ENCODE measurements at places on chromosomes 1 and 21.

DNA sequence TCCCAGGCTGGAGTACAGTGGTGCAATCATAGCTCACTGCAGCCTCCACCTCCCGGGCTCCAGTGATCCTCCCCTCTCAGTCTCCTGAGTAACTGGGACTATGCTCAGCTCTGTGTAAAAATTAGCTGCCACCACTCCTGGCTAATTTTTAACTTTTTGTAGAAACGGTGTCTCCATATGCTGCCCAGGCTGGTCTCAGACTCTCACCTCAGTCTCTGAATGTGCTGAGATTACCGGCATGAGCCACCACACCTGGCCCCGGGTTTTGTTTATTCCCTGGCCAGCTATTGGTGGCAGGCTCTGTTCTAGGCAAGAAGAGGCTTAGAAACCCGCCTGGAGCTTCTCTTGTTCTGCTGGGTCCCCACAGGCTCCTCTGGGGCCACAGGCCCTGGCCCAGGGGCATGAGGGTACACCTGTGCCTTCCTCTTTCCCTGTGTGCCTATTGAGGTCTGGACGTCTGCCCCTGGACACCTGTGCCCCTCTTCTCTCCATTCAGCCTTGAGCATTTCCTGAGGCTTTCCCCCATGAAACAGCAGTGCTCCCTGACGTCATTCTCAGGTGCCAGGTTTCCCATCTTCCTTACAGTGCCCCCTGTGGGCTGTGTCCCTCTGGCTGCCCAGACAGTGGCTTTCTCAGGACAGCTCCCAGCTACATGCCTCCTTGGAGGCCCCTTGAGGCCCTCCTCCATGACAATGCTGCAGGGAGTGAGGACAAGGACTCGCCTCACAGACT lies 57.5 kb downstream of the PCP4 start:
- no peak for DNase-seq

DNA sequence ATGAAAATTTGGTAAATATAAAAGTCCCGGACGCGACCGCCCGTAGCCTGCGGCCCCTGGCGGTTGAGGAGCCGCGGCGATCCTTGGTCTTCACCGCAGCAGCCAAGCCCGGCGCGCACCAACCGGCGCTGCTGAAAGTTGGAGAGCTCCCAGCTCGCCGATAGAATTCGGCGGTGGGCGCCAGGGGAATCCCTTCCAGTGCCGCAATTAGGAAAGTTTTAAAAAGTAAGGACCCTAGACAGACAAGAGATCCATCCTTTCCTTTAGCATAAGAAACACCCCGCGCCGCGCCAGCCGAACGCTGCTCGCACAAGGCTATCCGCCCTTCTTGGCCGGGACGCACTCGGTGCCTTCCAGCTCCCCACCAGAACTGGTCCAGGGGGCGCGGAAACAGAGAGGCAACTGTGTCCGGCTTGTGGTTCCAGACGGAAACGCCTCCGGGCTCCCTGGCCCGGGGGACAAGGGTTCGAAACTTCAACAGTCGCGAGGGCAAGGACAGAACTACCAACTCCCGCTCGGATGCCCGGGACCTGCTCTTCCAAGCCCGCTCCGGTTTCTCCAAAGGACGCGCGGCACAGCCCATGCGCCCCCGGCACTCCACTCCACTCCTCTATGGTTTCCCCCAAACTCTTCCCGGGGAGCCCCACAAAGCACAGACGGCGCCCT lies 1.7 kb downstream of the FAM78B start:
- no peak for DNase-seq

DNA sequence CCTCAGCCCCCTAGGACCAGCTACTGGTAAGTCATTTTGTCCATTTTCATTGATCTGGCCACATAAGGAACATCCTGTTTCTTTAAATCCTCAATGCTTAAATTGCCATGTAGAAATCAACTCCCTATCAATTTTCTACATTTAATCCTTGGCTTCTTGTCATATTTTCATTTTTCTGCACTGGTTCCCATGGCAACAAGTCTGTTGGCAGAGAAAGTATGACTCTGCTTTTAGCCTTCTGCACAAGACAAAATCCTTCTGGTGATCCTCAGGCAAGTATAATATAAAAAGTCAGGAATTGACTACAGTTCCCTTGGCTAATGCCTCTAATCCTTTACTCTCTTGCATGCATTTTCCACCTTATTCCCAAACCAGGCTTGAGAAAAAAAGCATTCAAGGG lies 65.0 kb downstream of the LRRC40 start:
- DNase-seq, result no peak

- DNase-seq, result no peak
These were observed at the start of gene CROCC for GRCh38 chr1:16921391-16922185. TSS of gene CROCC (plus strand) at chr1:16921931. CDS start at chr1:16922019, 88 bp downstream.

- no peak for DNase-seq
These were observed 129.1 kb upstream of the SOD1 start for GRCh38 chr21:31530364-31530763.

DNA sequence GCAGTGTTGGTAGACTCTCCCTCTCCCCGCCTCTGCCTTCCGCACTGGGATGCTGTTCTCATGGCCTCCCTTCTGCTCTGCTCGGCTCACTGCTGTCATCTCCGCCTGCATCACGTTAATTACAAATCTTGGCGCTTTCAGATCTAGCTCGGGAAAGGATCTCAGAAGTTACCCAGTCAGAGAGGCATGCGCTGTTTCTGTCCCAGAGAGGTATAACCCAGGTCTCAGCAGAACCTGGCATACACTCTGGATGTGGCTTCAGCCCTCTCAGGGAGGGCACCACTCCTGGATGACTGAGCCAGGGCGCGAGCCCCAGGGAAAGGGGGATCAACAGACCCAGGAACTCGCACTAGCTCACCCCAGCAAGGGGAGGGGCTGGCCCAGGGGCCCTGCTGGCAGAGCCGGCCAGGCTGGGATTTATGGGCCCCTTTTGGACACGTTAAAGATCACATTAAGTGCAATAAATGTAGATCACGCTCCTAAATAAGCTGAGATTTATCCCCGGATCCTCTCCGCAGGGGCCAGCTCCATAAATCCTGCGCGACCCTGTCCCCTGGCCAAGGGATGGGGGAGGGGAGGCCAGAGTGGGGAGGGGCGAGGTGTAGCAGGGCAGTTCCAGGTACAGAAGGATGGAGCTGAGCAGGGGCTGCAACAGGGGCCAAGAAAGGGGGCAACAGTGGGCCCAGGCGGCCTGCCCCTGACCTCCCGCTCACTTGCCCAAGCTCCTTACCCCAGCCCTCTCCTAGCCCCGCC lies 101.3 kb upstream of the ZBTB40 start:
- no peak for DNase-seq

- DNase-seq, result no peak
These were observed 119.8 kb upstream of the SLC25A33 start for GRCh38 chr1:9419369-9420041.

DNA sequence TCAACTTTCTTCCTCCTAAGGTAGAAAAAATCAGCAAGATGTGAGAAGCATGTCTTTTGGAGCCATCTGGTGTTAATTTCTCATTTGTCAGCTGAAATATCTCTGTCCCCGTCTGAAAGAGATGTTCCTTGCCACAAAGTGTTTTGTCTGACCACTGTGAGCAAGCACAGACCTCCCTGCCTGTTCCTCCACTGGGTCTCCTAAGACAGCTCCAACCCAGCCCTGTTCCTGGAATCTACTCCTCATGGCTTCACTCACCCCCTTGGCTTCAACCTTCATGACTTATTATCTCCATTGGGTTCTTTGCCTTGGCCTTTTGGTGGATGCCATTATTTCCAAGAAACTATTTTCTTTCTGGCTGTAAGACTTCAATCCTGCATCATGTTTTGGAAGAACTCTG lies 65.7 kb upstream of the CACHD1 start:
- DNase-seq, result no peak

DNA sequence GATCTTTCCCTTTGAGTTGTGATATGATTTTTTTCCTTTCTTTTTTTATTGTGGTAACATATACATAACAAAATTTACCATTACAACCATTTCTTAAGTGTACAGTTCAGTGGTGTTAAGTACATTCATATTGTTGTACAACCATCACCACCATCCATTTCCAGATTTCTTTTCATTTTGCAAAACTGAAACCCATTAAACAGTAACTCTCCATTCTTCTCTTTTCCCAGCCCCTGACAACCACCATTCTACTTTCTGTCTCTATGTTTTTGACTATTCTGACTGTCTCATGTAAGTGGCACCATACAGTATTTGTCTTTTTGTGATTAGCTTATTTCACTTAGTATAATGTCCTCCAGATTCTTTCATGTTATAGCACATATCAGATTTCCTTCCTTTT lies 30.3 kb downstream of the CEP350 start:
- DNase-seq, result no peak

- peak; percentile 34 for DNase-seq
These were observed at the start of gene SAMD11 for GRCh38 chr1:923131-923990. TSS of gene SAMD11 (plus strand) at chr1:923923. CDS start at chr1:924432, 509 bp downstream.

GRCh38 chr1:98969798-98970490 lies 34.7 kb downstream of the PLPPR5 start:
- DNase-seq, result no peak

- DNase-seq, result no peak
These were observed 31.7 kb upstream of the HAO2 start for GRCh38 chr1:119336848-119337247.

- no peak for DNase-seq
These were observed 101.9 kb upstream of the ZNF644 start for GRCh38 chr1:91123773-91124172.

DNA sequence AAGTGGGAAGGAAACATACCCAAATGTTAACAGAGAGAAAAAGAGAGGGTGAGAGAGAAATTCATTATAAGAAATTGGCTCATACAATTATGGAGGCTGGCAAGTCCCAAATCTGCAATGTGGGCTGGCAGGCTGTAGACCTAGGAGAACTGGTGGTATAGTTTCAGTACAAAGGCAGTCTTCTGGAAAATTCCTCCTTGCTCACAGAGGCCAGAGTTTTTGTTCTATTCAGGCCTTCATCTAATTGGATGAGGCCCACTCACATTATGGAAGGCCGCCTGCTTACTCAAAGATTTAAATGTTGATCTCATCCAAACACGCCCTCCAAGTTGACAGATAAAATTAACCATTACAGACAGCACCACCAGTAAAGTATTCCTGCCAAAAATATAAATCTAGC lies 36.1 kb upstream of the CAPZB start:
- no peak for DNase-seq

DNA sequence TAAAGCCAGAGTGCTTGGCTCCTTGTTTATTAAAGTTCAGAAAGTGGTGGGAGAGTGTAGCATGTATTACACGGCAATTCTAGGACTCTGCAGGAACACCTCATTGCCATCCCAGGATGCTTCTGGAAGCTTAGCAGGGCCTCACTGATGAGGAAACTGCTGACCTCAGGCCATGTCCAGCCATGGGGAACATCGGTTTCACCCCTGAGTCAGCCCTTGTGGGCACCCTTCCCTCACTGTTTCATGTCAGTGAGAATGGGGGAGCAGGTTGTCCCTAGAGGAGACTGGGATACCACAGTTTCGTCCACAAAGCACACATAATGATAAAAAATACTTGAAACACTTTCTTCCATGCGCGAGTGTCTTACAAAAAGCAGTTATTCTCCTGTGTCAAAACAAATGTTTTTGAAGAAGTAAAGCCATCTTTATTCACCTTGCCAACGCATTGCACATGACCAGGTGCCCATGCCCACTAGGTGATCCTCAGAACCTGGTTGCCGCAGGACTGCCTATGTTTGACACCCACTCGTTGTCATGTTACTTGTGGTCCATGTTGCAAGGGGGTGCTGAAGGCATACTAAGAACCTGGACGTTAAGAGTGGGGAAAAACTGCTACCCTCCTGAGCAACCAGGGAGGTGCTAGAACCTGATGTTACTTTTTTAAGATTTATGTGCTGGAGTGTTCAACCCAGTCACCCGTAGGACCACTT lies 41.2 kb upstream of the TTC22 start:
- no peak for DNase-seq

- no peak for DNase-seq
These were observed 4.3 kb downstream of the GALNT2 start for GRCh38 chr1:230071316-230071715.

DNA sequence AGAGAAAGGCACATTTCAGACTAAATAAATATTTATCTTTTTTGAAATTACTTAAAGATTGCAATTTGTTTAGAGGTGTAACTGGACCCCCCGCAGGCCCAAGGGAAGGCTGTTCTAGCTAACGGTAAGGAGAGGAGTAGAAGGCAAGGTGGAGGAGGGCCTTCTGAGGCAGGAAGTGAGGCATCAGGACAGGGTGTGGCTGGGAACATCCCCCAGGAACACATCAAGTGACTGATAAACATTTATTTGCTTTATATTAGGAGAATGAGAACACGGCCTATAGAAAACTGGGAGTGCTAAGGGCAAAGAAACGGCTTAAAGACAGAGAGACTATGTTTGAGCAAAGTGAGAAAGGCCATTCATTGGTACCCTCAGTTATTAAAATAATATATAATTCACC lies 23.2 kb downstream of the HIVEP3 start:
- no peak for DNase-seq

GRCh38 chr21:37367703-37368540 lies 1.3 kb downstream of the DYRK1A start:
- DNase-seq, result no peak

DNA sequence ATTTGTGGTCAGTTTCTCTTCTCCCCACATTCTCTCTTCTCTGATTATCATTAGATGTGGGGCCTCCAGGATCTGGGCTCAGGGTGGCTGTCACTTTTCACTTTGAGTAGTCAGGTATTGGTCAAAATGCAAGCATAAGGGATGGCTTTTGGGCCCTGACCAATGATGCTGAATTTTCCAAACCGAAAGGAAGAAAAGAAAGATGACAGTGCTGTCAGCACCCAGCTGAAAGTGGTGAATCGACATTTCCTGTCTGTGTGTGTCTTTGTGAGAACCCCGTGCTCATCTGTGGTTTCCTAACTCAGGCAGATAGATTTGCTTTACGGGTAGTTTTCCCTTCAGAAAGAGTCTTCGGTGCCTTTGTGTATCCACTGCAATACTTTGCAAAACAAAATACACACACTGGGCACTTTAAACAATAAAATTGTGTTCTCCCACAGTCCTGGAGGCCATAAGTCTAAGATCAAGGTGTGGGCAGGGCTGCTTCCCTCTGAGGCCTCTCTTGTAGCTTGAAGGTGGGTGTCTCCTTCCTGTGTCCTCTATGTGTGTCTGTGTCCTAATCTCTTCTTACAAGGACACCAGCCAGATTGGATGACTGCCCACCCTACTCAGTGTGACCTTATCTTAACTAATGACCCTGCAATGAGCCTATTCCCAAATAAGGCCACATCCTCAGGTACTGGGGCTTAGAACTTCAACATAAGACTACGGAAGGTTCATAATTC lies 274.8 kb upstream of the AJAP1 start:
- no peak for DNase-seq

GRCh38 chr1:233295237-233295974 lies at the start of gene PCNX2:
TSS of gene PCNX2 (minus strand) at chr1:233295725. CDS start at chr1:233295478, 247 bp downstream.
- no peak for DNase-seq

GRCh38 chr1:109454497-109455133 lies 11.7 kb upstream of the SYPL2 start:
- DNase-seq, result no peak

- DNase-seq, result no peak
These were observed 271.4 kb downstream of the TBX15 start for GRCh38 chr1:118716775-118717174.
